ENCODE measurements at places on chromosomes 7 and 10. TPM values are rescaled to one million over a fixed set of nuclear protein-coding genes. Genes with fewer than 3 reads are reported as not detected.
A peak's percentile ranks its signal among the peaks of the same experiment; 100 is the strongest.

DNA sequence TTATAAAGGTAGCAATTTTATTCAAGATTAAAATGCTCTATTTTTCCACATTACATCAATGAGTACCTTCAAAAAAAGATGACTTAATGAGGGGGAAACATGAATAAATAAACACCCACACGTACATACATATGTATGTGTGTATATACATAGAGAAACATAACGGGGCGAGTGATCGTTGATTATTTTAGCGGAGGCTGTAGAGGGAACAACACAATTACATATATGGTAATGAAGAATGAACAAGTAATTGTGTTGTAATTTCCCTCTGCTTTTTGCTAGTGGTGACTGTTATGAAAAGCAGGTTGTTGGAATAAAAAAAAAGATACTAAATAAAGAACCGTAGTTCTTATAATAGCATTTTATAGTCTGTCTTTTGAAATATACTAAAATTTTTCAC, 63.2 kb downstream of the CACNB2 start:
- H3K27me3 ChIP-seq = no peaks in the 10 kb centered on the region
- no peak overlapping the region for H3K27ac ChIP-seq
- H3K4me1 ChIP-seq = peaks cover 5% of the 10 kb centered on the region
- DNase-seq = no peak

STRIP2 gene
- total RNA-seq = 18.3 TPM

- no peaks in the 10 kb centered on the region for H3K36me3 ChIP-seq
- peak overlapping the region; percentile 79 for H3K4me3 ChIP-seq
- H3K27me3 ChIP-seq = no peaks in the 10 kb centered on the region
- H3K4me1 ChIP-seq = peaks cover 16% of the 10 kb centered on the region
Observed at GRCh38 chr7:66627151-66627681, 1.5 kb upstream of the KCTD7 start.

LRRC18 gene
- not detected for total RNA-seq

DNA sequence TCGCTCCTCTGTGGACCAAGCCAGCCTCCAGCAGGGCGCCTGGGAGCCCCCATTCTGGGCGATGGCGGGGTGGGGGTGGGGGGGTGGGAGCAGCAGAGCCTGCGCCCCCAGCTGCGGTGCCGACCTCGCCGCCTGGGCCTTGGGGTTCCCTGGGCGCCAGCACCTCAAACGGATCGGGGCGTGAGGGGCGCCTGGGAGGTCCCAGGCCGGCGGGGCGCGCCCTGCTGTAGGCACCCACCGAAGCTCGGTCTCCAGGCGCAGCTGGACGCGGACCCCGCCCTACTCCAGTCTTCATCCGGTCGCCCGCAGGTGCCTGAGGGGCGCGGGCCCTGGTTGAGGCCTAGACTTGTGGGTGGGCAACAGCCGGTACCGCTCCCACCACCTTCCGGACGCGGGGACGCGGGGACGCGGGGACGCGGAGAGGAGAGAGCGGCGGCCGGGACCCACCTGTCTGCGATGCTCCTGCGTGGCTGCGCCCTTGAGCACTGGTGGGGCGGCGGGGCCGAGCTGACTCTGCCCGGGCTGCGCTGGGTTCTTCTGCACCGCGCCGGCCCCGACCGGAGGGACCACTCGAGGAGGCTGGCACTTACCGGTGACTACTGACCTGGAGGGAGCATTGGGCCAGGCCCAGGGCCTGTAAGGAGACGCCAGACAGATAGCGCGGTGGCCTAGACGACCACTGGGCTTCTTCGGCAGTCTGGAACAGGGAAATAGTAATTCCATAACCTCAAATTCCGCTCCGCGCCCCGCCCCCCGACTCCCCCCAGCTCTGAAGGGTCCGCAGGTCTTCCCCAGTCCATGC, 5.5 kb upstream of the KCP start:
- peaks cover 55% of the 10 kb centered on the region for H3K27me3 ChIP-seq
- no peak overlapping the region for H3K4me3 ChIP-seq
- no peak for DNase-seq
- H3K36me3 ChIP-seq = no peaks in the 10 kb centered on the region
- no peaks in the 10 kb centered on the region for H3K4me1 ChIP-seq

NIPSNAP2 gene
- total RNA-seq = 57.9 TPM

- peaks cover 15% of the 10 kb centered on the region for H3K4me1 ChIP-seq
- H3K36me3 ChIP-seq = peaks cover 11% of the 10 kb centered on the region
- no peak overlapping the region for H3K27ac ChIP-seq
- peak; percentile 38 for DNase-seq
Observed at GRCh38 chr10:14553448-14553847, 221.2 kb downstream of the FAM107B start.

DNA sequence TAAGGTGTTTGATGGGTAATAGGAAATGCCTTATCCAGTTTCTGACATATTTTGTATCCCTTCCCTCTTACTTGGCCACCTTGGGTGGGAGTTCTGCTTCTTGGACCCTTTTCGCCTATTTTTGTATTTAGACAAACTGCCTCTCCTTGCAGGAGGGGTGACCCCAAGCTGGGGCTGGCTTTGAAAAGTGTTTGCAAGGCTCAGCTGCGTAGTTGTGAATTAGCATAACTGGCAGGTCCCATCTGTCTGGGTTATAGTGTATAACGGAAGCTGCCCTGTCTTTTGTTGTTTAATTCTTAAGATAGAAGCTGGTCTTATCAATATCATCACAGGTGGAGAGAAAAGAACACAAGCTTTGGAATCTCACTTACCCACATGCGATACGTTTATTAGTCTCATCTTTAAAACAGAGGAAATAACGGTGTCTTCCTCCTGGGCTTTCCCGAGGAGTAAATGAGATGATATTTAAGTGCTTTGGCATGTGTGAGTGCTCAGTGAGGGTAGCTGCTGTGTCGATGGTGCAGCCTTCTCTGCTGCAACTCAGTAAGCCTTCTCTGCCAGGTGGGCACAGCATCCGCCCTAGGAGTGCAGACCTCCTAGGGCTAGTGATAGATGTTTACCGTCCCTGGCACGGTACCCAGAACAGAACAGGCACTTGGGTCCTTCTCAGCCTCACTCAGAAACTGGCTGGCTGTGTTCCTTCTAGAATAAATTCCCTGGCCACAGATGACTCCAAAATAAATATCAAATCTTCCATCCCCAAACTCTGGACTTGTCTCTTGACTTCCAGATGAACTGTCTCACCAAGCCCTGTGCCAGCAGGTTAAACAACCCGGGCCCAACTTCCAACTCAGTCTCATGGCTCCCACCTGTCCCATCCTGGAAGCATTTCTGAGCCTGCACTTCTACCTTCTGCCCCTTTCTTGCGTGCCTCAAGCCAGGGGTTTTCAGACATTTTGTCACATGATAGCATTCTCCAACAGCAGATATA, 227.3 kb downstream of the GFRA1 start:
- no peak overlapping the region for H3K4me3 ChIP-seq
- no peaks in the 10 kb centered on the region for H3K27me3 ChIP-seq
- H3K36me3 ChIP-seq = no peaks in the 10 kb centered on the region
- H3K4me1 ChIP-seq = peaks cover 8% of the 10 kb centered on the region
- no peak for DNase-seq
- no peak overlapping the region for H3K27ac ChIP-seq
